DND-41 (cell line): ENCODE measurements at places on chromosomes 5 and 9.

DNA sequence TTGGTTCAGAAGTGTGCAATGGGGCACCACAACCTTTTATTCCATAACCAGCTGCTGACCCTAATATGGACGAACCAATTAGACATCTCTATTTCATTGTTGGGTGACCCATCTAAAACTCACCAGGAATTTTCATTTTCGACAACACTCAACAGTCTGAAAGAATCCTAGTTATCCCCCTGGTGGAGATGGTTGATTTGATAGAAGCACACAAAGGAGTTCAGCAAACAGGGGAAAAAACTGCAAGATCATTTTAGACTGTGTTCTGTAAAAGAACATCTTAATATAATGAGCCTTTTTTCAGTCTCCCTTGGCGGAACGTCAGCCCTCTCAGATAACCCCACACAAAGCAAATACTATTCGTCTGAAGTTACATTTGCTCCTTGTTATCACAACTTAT lies 367.4 kb downstream of the KIAA0825 start:
- no peaks in the 10 kb centered on the region for H3K27me3 ChIP-seq
- no peak overlapping the region for H3K4me3 ChIP-seq
- no peak overlapping the region for H3K27ac ChIP-seq
- H3K36me3 ChIP-seq: no peaks in the 10 kb centered on the region
- no peaks in the 10 kb centered on the region for H3K4me1 ChIP-seq

GRCh38 chr9:89996116-89996515 lies 391.3 kb downstream of the GADD45G start:
- no peak for DNase-seq
- H3K4me3 ChIP-seq: no peak overlapping the region
- no peak overlapping the region for H3K27ac ChIP-seq
- no peaks in the 10 kb centered on the region for H3K27me3 ChIP-seq

- no peak overlapping the region for H3K27ac ChIP-seq
- no peaks in the 10 kb centered on the region for H3K36me3 ChIP-seq
- no peaks in the 10 kb centered on the region for H3K4me1 ChIP-seq
- no peaks in the 10 kb centered on the region for H3K27me3 ChIP-seq
Observed at GRCh38 chr9:134785325-134786108, 95.1 kb upstream of the FCN2 start.

DNA sequence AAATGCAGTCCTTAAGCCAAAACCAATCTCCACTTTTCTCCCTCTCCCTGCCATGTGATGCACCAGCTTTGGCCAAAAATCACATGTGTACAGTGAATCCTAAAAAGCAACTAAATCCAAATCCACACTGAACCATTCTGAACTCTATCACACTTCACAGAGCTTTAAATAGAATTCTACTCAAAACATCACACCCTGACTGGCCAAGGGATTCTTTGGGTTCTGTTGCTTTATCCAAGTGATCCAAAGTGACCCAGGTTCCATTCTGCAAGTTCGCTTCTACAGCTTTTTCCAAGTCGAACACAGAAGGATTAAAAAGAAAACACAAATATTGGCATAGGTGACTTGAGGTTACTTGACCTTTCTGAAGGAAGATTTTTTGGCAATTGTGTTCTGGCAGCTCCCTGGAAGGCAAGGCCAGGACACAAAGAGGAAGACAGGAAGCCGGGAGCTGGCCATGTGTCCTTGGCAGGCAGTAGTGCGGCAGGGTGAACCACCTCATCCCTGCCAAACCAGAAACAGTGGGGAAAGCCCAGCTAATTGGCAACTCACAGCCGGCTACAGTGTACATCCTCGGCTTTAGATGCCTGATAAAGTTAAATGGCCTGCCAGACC lies 115.0 kb downstream of the NFIB start:
- no peaks in the 10 kb centered on the region for H3K27me3 ChIP-seq
- no peak overlapping the region for H3K27ac ChIP-seq
- no peak for DNase-seq
- no peak overlapping the region for H3K4me3 ChIP-seq
- no peaks in the 10 kb centered on the region for H3K36me3 ChIP-seq
- no peaks in the 10 kb centered on the region for H3K4me1 ChIP-seq

- peaks cover 34% of the 10 kb centered on the region for H3K4me1 ChIP-seq
- no peak overlapping the region for H3K4me3 ChIP-seq
- DNase-seq: no peak
- no peaks in the 10 kb centered on the region for H3K36me3 ChIP-seq
- no peaks in the 10 kb centered on the region for H3K27me3 ChIP-seq
Observed at GRCh38 chr9:21097817-21098216, 20.1 kb upstream of the IFNB1 start.

DNA sequence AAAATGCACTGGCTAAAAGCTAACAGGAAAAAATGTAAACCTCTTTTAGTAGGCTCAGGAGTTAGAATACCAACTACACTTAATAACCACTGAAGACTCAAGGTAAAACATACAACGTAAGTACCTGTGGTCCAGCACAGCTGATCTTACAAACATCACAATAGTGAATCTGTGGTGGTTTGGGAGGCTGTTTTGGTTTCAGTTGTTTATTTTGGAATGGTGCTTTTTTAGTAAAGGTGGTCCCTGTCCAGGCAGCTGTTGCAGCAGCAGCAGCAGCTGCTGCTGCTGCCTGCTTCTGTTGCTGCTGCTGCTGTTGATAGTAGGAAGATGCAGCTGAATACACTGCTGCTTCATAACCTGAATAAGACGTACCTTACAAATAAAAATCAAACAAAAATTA lies 37.9 kb downstream of the ZFR start:
- H3K4me3 ChIP-seq: no peak overlapping the region
- no peak overlapping the region for H3K27ac ChIP-seq
- no peak for DNase-seq
- peaks cover 97% of the 10 kb centered on the region for H3K36me3 ChIP-seq
- H3K27me3 ChIP-seq: no peaks in the 10 kb centered on the region

- H3K27me3 ChIP-seq: no peaks in the 10 kb centered on the region
- H3K27ac ChIP-seq: no peak overlapping the region
- no peak for DNase-seq
- no peaks in the 10 kb centered on the region for H3K4me1 ChIP-seq
Observed at GRCh38 chr5:146461319-146461718, 14.2 kb downstream of the TCERG1 start.

DNA sequence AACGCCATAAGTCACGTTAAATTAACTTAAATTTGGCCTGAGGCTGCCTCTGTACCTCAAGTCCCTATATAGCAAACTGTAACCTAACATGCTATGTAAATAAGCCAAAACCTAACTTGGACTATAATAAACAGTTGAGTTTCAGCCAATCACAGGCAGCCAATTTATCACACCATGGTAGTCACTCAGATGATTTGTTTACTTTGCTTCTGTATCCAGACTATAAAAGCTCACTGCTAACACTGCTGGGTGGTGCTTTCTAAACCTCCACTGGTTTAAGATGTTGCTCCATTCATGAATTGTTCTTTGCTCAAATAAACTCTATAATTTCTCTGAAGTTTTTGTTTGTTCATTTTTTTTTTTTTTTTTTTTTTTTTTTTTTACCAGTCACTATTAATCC lies 62.8 kb downstream of the TRPM3 start:
- no peaks in the 10 kb centered on the region for H3K36me3 ChIP-seq
- H3K4me1 ChIP-seq: no peaks in the 10 kb centered on the region
- no peaks in the 10 kb centered on the region for H3K27me3 ChIP-seq
- no peak for DNase-seq

GRCh38 chr5:50717651-50718050 lies 51.2 kb downstream of the PARP8 start:
- no peaks in the 10 kb centered on the region for H3K27me3 ChIP-seq
- no peak overlapping the region for H3K27ac ChIP-seq
- H3K4me3 ChIP-seq: no peak overlapping the region
- no peaks in the 10 kb centered on the region for H3K36me3 ChIP-seq
- DNase-seq: no peak
